ENCODE measurements at places on chromosomes 5 and 9. TPM values are rescaled to one million over a fixed set of nuclear protein-coding genes. Genes with fewer than 3 reads are reported as not detected.

GRCh38 chr9:33187519-33188218, 20.5 kb upstream of the B4GALT1 start:
- DNase-seq, result no peak

DNA sequence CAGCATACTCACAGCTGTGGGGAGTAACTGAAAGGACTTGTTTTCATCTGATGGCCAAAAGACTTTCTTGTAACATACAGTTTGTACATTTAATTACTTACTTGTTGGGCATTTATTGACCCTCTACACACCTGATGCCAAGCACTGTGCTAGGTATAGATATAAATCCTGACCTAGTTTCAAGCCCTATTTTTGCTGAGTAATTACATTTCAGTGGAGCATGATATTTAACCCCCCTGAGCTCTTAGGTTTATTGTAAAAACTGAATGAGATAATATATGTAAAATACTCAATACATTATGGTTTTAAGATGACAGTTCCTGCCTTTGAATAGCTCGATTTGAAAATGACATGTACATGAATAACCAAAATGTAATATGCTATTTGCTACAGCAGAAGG, 68.1 kb upstream of the SLC12A2 start:
- DNase-seq, result no peak

GRCh38 chr9:105069696-105070095, 141.7 kb upstream of the ABCA1 start:
- no peak for DNase-seq

- no peak for DNase-seq
Observed at GRCh38 chr5:67502951-67503350, 306.4 kb upstream of the CD180 start.

DNA sequence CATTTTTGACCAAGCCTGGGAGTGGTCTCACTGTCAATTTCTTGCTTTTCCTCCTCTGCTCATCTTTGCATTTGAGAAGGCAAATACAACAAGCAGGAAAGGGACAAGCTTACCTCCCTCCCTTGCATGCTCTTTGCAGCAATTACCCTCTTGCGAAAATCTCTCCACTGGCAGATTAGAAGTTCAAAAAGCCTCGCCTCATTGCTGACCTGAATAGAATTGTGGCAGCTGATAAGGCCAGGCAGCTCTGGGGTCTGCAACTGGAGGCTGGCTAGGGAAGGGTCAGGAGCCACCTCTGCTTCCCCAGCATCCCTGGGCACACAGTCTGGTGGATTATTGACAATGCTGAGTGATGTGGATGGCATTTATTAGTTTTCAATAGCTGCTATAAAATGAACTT, 362.3 kb upstream of the KIF2A start:
- no peak for DNase-seq

GRCh38 chr5:119515192-119515591, 62.9 kb downstream of the HSD17B4 start:
- no peak for DNase-seq

DNA sequence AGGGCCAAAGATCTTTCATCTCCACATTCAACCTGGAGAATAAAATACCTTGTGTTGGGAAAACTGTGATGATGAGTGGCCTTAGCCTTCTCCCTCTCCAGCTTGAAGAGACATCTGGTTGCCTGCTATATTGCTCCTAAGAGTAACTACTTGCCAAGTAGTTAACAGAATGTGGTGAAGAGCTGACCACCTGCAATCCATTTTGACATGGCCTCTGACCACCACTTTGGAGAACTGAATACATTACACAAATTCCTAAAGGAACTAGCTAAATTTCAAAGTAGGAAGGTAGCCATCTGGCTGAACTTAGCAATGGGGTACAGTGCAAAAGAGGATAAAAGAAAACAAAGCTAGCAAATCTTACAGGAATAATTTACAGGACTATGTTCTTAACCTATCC, 7.2 kb downstream of the TBCA start:
- DNase-seq, result no peak

- no peak for DNase-seq
Observed at GRCh38 chr9:110579862-110580219, 300 bp upstream of the SVEP1 start.

ZNF346 gene
- 14.8 TPM for total RNA-seq

DNA sequence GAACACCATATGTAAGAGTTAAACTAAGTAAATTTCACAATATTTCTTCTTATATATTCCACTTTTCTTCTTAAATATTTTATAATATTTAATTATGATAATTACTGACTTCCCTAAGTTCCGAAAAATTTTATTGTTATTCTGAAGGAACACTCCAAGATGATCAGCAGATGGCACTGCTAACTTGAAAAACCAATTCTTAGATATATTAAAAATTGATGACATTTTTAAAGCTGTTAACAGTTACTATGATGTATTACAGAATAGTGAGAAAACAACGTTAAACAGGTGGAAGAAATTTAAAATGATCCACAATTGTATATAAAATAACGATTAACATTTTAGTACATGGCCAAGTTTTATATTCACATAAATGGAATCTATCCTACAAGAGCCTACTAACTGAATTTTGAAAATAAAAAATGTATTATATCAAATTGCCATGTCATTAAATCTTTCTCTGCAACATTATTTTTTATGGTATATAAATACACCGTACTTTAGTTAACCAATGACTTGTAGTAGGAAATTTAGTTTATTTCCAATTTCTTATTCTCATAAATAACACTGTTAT, 30.1 kb upstream of the MUSK start:
- DNase-seq, result no peak

GRCh38 chr5:169803077-169803981, 166.3 kb downstream of the DOCK2 start:
- DNase-seq, result no peak

DNA sequence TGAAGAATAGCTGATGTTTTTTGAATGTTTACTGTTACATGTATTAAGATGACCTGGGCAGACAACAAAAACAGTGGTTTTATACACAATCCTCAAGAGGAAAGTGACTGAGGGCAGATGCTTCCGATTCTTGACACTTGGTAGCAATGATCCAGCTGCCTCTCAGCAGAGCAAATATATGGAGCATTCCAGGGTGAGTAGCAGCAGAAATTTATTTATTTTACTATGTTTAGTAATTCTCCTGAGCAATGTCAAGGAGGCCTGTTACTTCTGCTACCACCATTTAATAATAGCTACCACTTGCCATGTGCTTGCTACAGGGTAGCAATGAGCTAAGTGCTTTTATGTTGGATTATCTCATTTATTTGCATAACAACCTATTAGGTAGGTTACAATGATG, 69.1 kb upstream of the NR3C1 start:
- no peak for DNase-seq

DNA sequence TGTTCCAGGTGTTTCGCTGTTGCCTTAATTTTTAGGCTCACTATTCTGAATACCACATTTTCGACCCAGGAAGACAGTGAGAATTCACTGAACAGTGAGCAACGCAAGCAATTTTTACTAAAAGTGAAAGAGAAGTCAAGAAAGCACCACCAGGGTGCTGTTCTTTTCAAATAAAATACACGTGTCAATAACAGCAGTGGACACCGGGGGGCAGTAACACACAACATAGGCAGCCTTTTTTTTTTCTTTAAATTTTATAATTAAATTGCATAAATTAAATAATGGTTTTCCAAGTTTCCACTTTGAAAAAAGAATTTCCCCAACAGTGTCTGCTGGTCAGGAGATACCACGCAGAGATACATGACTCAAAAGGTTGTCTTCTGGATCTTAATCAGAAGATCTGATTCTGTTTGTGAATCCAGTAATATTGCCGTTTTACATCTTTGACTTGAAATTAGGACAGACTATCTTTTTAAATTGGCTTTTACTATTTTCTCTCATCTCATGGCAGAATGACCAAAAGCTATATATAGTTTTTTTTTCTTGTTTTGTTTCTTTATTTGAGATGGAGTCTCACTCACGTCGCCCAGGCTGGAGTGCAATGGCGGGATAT, 47.1 kb upstream of the SH3GL2 start:
- no peak for DNase-seq

INVS gene
- total RNA-seq, result 19.4 TPM

AK8 gene
- total RNA-seq, result 1.5 TPM

GABRA6 gene
- not detected for total RNA-seq

DNA sequence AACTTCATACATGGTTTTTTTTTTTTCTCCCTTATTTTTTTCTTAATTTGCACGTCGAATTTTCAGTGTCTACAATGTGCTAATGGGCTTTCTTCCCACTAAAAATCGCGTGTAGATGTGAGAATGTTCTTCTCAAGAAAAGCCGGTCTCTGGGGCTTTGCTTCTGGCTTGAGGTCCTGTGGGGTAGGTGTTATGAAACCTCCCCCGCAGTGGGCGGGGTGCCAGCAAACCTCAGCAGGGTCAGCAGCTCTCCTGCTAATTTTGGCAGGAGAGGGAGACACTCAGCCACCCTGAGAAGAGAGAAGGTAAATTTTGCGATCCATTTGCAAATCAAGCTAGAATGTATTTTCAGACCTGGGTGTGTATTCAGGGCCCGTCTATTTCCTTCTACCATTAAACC, 59.9 kb downstream of the NPR3 start:
- no peak for DNase-seq

GRCh38 chr5:167614294-167615021, 677.0 kb upstream of the WWC1 start:
- DNase-seq, result no peak

GRCh38 chr9:30943446-30944224, 1440.8 kb upstream of the ACO1 start:
- no peak for DNase-seq

GRCh38 chr9:106859957-106860720, 2.8 kb upstream of the ZNF462 start:
- DNase-seq, result no peak

Measured in glomerular endothelial cell (primary cell).